ENCODE measurements at places on chromosomes 7 and 10.

DNA sequence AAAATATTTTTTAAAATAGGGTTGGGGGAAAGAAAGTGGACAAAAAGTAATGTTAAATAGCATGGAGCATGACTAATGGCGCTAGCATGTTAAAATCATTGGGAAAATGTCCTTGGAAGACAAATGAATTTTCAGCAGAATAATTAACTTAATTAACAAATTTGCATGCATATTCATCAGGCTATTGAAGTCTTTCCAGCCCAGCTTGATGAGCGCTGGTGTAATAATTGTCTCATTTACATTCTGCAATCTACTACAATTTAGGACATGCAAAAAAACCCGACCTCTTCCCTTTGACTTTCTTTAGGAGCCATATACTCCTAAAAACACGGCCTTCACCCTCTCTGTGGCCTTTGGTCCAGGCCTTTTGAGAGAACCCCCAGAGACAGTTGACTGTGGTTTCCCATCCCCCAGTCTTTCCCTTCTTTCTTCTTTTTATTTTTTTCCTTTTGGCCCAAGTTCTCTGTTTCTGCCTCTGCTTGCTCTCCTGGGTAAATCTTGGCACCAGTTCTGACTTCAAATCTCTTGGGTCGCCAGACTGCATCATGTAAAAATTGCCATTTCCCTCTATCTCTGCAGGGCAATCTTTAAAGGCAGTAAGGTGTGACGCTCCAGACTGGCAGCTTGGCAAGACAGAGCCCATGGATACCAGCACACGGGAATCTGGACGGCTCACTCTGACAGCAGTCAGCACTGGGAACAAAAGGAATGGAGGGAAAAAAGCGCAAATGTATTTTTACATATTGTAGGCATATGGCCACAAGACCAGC lies 105.5 kb downstream of the NEUROD6 start:
- no peak for DNase-seq

DNA sequence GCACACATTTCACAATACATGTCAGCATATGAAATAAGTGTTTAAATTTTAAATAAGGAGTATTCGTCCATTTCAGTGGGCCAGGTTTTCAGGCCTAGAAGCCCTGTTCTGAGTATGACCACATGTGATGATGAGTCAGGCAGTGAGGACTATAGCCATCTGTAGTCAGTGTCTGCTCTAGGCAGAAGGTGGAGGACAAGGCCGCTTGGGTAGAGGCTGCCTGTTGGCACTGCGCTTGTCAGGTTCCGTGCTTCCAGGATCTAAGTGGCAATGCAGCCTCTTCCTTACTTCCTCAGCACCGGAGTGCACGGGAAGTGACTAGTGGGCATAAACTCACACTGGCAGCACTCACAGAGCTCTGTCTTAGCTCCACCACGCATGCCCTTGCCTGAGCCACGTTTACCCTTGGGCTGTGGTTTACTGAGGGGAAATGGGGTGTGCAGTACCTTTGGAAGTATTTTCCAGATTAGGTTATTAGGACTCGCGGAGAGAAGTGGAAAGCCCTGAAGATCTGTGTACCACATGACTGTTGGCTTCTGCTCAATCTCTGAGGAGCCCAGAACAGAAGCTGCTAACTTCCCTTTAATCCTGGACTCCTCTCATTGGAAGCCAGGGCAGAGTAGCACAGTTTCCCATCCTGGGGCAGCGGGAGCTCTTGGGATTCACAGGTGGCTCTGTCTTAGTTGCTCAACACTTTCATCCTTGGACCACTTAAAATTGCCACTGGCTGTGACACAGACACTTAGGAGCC lies 87.5 kb upstream of the GJD4 start:
- no peak for DNase-seq

DNA sequence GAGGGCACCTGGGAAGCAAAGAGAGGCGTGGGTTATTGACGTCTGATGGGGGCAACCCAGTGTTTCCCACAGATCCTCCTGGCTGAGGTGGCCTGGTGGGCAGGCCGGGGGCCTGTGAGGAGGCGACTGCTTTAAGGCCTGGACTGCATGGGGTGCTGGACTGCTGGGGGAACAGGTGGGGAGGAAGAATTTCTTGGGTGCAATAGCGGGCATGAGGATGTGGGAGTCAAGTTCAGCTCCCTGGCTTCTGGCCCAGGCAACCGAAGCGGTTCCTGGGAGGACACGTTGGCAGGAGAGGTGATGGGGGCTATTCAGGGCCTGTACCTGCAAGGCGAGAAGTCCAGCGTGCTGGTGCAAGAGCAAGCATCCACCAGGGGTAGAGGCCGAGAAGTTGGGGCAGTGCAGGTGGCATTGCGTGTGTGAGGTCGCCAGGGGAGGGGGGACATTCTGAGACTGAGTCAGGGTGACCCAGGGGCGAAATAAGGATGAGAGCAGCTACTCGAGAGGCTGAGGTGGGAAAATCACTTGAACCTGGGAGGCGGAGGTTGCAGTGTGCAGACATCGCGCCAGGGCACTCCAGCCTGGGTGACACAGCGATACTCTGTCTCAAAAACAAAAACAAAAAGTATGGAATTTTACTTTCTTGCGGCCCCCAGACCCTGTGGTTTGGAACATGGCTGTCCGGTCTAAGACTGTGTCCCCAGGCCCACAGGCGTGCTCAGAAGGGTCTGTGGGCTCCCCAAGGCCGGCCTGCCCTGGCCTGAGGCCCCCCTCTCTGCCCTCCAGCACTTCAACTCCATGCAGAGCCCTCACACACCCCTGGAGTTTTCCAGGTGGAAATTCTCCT lies 53.6 kb upstream of the ELN start:
- DNase-seq, result no peak

- peak; percentile 38 for DNase-seq
Observed at GRCh38 chr7:91941450-91941849, 788 bp downstream of the AKAP9 start.

DNA sequence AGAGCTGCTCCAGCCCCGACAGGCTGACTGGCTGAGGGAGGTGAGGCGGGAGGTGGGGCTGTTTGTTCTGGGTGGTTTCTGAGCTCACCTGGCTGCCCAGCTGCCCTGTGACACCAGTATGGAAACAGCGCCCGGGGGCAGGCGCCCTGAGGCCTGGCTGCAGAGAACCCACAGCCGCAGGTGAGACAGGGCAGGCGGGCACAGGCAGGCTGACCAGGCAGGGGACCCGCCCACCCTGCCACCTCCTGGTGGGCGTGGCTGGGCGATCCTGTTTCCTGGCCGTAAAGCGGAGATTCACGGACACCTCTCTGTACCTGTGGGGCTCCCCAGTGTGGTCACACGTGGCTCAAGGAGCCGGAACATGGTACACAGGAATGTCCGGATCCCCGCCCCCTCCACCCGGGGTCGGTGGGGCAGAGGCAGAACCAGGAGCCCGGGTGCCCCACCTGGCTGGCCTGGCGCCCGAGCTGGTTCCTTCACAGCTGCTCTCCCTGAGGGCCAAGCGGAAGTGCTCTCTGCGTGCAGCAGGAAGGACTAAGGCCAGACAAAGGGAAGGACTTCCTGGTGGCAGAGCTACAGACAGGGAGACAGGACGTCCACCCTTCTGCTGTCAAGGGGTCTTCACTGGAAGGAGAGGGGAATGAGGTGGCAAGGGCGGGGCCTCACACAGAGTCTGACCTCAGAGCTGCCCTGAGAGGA lies 3.9 kb downstream of the MICALL2 start:
- DNase-seq, result no peak

GRCh38 chr7:99042957-99043356 lies 101.0 kb downstream of the SMURF1 start:
- DNase-seq, result no peak

GRCh38 chr10:62959553-62959952 lies 143.4 kb upstream of the EGR2 start:
- DNase-seq, result no peak

DNA sequence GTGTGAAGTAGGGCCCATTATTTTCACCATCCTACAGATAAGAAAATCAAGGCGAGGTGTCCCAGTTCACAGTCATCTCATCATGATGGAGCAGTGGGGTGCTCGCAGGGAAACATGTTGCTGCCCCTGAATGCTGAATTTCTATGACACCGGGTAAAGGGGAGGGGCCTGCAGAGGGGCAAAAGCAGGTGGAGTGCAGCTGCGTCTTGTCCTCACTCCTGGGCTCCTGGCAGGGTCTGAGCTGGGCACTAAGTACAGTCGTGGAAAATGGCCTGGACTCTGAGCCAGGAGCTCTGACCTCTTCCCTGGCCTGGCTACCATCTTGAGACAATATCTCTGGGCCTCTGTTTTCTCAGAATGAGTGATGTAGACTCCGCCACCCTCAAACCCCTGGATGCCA lies 253.1 kb upstream of the PITRM1 start:
- no peak for DNase-seq

- no peak for DNase-seq
Observed at GRCh38 chr7:83593921-83594475, 54.9 kb downstream of the SEMA3E start.

DNA sequence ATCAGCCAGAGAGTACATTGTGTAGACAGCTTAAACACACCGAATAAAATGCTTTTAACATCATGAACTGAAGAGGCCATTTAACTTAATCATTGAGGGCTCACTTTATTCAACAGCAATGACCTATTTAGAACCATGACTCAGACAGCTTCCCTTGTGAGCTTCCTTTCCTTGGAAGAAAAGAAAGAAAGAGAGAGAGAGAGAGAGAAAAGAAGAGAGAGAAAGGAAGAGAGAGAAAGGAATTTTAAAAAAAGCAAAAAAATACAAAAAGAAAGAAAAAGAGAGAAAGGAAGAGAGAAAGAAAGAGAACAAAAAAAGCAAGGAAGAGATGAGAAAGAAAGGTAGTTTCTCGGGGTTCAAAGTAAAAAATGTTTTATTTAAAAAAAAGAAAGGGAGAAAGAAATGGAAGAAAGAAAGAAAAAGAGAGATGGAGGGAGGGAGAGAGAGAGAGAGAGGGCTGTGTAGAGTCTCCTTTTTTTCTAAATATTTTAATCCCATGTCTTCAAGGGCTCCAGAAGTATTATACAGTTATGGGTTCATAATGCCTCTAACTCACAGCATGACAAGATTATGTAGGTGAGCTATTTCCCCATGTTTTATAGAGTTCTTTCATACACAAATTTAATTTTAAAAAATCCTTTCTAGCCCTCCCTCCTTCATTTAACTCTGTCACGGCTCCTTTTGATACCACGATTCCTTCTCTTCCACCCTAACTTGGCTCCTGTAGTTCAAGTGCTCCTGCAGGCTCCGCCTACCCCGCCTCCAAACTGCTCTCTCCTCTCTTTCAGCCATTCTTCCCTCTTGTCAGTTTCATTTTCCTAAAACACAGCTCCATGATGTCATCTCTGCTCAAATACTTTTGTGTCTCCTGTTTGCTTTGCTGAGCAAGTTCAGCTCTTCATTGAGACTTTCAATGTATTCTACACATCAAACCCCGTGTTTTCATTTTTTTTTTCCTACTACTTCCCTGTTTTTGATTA lies 85.5 kb downstream of the PRTFDC1 start:
- no peak for DNase-seq

GRCh38 chr7:116024826-116025809 lies 5.4 kb downstream of the TFEC start:
- no peak for DNase-seq

GRCh38 chr7:8259586-8260222 lies 2.3 kb downstream of the ICA1 start:
- no peak for DNase-seq

GRCh38 chr7:90856351-90857070 lies 260.4 kb downstream of the CDK14 start:
- DNase-seq, result no peak
